T-helper 1 cell (primary cell): ENCODE measurements at places on chromosomes 12 and 14.

DNA sequence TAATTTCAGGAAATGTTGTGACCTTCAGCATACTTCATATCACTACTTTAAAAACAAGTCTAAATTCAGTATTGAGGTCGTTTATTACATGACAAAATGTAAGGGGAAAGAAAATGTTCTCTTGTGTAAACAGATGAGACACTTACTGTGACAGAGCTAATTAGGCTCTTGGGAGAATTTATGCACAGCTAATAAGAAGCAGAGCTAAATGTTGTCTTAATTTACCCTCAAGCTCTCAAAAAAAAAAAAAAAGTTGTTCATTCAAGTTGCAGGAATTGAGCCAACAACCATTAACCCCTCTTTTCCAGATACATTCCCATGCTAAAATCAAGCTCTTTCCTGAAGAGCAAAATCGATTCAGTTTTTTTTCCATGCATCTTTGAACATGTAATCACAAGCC, 1419.4 kb downstream of the FSCB start:
- DNase-seq, result no peak

GRCh38 chr14:42929806-42930480, 1323.3 kb downstream of the LRFN5 start:
- no peak for DNase-seq

- no peak for DNase-seq
These were observed 36.7 kb downstream of the CHST11 start for GRCh38 chr12:104493496-104493895.

GRCh38 chr12:121452340-121452984, 52.5 kb downstream of the RNF34 start:
- no peak for DNase-seq

- DNase-seq, result no peak
These were observed 110.4 kb downstream of the ETV6 start for GRCh38 chr12:11759899-11760298.

DNA sequence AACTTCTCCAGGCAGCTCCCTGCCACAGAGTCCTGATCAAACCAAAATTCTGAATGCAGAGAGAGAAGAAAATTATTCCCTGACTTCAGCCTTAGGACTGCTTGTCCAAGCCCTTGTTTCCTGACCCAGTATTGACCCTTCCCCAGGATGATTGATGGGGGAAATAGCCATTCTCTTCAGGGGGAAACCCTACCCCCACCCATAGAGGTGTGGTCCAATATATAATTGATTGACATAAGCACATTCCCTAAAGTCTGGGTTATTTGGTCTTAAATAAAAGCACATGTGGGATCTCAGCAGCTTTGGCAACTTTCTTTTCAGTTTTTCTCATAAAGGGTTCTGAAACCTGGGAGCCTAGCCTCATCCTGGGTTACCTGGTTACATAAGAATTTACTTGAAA, 201.2 kb upstream of the DDHD1 start:
- no peak for DNase-seq

DNA sequence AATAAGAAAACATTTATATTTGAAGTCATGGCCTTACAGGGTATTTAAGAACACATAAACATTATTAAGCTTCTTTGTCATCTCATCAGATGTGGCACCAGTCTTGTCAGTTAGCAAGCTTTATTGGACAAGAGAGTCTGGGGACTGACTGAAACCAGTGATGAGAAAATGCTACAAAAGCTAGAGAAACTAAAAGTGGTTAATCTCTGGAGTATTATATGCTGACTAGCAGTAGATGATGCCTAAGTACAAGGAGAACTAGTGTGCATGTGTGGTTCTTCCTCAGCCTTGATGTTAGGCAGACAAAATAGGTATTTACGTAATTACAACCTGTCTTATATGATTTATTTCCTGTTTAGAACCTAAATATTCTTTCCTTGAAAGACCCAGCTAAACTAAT, 176.5 kb downstream of the CPNE8 start:
- no peak for DNase-seq

DNA sequence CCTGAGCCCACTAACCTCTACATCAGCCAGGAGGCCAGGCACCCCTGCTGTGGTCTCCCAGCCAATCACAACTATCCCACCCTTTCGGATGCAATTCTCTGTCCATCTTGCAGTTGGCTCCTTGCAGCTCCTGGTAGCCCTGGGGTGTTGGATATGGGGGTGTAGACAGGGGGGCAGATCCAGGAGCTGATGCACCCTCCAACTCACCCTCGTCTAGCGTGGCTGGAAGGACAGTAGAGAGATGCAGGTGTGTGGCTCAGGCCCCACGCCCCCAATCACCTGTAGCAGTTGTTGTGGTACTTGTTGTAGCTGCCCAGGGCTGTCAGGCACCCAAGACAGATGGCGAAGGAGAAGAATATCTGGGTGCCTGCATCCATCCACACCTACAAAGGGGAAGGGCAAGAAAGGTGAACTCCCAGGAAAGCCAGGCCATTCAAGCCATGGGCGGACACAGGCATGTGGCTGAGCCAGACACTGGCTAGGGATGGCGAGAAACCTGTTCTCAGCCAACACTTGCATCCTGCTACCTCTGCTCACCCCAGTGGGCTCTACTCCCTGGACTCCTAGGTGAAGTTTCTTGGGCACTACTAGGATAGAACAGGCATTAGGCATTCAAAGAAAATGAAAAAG, 13.4 kb upstream of the SLC6A12 start:
- no peak for DNase-seq

DNA sequence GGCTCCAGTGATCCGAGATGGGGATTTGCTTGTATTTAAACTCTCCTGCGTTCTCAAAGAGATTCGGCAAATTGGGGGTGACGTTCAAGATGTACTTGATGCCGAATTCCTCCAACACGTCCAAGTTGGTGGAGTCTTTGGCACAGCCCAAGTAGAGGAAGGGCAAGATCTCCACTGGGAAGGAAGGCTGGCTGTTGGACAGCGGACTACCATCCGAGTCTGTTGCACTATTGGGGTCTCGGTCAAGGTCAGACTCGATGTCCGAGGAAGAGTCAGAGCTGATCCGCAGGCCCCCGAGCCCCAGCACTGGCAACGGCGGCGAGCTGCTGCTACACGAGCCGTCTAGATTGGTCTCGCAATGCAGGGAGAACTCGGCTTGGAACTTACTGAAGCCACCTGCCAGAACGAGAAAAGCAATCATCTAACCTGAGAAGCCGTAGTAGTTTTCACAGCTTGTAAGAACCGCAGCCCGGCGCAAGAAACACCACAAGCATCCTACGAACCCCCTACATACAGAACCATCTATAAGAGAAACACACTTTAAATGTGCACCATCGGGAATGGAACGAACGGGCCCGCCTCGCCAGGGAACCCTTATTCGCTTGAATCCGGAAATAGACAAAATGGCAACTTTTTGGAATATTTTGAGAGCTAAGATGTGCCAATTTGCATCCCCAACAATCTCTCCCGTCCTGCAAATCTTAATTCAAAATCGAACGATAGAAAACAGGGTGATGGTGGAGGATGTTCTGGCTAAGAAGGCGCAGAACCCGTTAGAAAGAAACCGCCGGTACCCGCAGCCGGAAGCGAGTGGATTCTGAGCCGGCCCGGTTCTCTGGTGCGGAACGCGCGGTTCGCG, 1.4 kb downstream of the DUSP6 start:
- DNase-seq, result no peak

DNA sequence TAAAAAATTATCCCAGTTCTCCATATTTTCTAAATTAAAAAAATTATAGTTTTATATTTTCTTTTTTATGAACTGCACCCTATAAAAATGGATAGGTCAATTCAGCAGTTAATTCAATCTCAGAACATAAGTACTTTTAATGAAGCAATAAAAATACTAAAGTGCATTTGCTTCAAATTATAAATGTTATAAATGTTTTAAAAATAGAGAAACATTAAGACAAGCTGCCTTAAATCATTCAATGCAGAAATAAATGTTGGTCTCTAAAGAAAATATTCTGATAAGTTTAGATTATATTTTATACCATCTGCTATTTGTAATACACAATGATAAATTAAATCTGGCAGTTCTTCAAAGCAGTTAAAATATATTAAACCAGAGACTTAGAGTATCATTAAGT, 65.6 kb downstream of the ZC3H14 start:
- DNase-seq, result no peak

DNA sequence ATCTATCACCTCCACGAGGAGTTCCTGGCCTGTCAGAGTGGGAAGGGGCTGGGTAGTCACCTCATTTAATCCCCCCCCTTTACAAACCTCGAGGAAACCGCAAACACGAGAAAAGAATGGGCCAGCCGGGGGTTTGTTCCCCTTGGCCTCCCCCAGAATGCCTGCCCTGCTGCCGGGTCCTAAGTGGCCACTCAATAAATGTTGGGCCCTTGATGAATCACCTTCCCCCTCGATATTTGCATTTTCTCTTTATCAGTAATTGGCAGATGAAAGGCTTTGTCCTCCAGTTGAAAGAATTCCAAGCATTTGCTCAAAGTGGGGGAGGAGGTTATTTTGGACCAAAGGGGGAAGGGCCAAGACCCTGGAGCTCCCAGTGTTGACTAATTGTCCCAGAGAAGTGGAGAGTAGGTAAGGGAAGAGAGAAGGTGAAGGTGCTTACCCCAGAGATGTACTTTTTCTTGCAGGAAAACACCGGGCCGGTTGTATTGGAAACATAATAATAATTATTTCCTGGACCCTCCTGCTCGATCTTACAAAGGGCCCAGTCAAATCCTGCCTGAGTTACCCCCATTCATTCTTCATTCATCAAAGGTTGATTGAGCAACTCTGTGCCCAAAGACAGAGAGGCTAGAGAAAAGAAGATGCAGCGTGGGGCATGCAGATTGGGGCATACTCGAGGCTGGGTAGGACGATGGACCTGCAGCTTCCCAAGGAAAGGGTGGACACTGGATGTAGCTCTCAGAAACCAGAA, 1.9 kb upstream of the KDM2B start:
- DNase-seq, result no peak

GRCh38 chr12:124759841-124760503, 103.7 kb downstream of the SCARB1 start:
- DNase-seq, result no peak

- no peak for DNase-seq
These were observed 23.5 kb upstream of the LRP1-AS start for GRCh38 chr12:57170927-57171326.

GRCh38 chr12:101021442-101021841, 188.6 kb downstream of the SLC5A8 start:
- no peak for DNase-seq

DNA sequence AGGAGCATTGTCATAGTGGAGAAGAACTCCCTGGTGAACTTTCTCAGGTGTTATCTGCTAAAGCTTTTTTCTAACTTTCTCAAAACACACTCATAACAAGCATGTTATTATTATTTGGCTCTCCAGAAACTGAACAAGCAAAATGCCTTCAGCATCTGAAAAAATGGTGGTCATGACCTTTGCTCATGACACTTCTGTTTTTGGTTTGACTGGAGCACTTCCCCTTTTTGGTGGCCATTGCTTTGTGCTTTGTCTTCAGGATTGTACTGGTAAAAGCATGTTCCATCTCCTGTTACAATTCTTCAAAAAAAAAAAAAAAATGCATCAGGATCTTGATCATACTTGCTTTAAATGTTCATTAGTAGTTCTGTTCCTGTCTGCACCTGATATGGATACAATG, 1241.6 kb upstream of the USP15 start:
- no peak for DNase-seq

- peak; percentile 55 for DNase-seq
These were observed 71.2 kb downstream of the VCPKMT start for GRCh38 chr14:50045039-50045711.

DNA sequence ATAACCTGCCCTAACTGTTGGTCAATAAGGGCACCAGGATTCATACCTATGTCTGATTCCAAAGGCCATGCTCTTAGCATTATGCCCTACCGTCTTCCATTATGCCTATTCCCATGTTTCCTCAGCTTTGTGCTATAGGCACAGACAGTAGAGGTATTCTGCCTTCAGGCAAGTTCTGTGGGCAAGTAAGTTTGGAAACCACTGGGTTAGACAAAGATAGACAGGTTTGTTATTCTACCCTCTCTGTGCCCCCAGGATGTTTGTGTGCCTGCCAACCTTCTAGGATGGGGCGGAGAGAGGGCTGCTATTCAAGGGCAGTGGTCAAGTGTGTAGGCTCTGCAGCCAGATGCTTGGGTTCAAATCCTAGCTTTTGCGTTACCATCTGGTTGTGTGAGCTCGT, 4.6 kb downstream of the RAPGEF3 start:
- no peak for DNase-seq

GRCh38 chr12:92757597-92758121, 54.9 kb downstream of the PLEKHG7 start:
- DNase-seq, result no peak

- DNase-seq, result no peak
These were observed 199.6 kb downstream of the BCL11B start for GRCh38 chr14:99072433-99072832.
